ENCODE measurements at places on chromosomes 11 and 22.

- DNase-seq: no peak
Observed at GRCh38 chr11:111466615-111467014, 45.6 kb downstream of the BTG4 start.

DNA sequence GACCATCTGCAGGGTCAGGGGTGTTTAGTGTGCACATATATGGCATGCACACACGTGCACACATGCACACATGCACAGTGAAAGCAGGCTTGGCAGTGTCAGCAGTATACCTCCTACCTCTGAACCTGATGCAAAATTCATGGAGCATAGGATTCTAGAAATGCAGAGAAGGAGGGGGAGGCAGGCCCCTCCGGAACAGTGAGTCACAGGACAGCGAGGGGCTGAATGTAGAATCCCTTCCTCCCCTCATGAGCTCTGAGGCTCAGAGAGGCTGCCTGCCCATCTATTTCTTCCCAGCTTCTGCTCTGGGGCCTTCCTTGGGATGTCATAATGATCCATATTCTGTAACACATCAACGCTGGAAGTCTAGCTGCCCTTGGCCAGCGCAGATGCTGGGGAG, 66.7 kb upstream of the NECTIN1 start:
- DNase-seq: no peak

- no peak for DNase-seq
Observed at GRCh38 chr11:47863898-47864430, 15.8 kb upstream of the NUP160 start.

GRCh38 chr22:33005476-33005875, 52.7 kb downstream of the SYN3 start:
- DNase-seq: no peak

DNA sequence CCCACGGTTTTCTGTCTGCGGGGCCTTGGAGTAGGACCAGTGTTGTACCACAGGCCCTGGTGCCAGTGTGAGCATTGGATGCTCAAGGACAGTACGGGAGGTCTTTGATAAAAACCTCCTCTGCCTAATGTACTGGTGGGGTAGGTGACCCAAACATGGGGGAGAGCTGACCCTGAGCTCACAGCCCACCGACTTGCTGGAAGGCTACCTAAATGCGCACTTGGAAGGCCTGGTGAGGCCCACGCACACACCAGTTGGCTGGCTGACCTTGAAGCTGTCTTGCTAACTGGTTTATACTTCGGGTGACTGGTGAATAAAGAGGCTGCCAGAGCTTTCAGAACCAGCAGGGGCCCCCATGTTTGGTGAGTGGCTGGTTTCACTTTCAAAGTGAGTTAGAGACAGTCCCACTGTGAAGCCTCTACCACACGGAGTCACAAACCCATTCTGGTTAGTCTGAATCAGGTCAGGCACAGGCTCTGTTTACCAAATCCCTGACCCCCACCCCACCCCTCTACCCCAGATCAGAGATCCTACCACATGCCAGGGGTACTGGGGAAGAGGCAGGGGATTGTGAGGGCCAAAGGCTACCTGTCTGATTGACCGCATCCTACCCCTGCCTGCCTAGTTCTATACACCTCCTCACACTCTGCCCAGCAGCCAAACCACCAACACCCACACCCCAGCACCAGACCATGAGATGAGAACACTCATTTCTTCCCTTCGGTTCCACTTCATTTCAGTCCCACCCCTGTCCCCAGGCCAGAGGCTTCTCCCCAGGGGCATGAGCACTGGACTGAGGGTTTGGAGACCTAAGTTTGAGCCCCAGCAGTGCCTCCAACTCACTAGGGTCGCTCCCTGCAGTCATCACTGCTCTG, 12.7 kb upstream of the IL2RB start:
- no peak for DNase-seq

DNA sequence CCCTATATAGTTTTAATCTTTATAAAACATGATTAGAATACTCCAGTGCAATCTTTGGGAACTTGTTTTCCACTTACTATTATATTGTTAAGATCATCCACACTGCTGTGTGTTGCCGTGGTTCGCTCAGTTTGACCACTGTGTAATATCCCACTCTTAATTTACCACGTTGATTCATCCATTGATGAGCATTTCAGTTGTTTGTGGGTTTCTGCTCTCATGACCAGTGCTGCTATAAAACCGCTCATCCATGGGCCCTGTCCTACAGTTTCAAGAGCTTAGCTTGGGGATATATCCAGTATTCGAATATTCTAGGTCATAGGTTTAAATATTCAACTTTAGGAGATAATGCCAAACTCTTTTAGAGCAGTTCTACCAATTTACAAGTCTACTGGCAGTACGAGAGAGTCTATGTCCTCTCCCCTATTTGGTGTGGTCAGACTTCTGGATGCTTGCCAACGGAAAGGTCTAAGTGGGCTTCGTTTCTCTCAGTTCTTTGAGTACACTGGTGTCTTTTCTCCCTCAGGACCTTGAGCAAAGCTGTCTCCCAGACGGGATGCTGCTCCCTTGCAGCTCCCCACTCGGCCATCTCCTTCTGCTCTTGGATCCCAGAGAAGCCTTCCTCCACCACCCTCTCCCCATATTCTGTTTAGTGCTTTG, 94.9 kb upstream of the ALX4 start:
- DNase-seq: no peak

GRCh38 chr11:60786811-60787567, 1.9 kb downstream of the MS4A10 start:
- no peak for DNase-seq

DNA sequence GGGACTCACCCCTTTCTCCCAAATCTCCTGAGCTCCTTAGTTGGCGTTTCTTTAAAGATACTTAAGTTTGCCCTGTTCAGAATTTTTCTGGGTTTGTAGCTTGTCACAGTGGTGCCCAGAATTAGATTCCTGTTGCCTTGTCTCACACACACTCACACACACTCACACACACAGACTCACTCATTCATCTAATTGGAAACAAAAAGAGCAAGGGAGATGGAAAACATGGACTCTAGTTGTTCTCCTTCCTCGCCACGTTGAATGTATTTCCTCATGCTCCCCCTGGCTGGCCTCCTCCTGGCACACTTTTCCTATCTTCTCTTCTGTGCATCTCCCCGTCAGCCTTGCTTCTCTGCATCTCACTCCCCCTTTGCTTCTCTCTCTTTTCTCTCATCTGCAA, 752.3 kb downstream of the NTM start:
- DNase-seq: no peak

GRCh38 chr11:126949066-126949891, 51.3 kb downstream of the KIRREL3 start:
- peak; percentile 17 for DNase-seq

GRCh38 chr11:126989942-126990715, 10.4 kb downstream of the KIRREL3 start:
- DNase-seq: peak; percentile 24

GRCh38 chr11:118699506-118700220, 20.2 kb upstream of the TREH start:
- DNase-seq: peak; percentile 54

- DNase-seq: no peak
Observed at GRCh38 chr22:17587629-17588028, 24.3 kb downstream of the SLC25A18 start.

- no peak for DNase-seq
Observed at GRCh38 chr11:7981619-7982157, 5.4 kb upstream of the EIF3F start.

- no peak for DNase-seq
Observed at GRCh38 chr22:24099666-24100065, 81.6 kb upstream of the SUSD2 start.

- DNase-seq: no peak
Observed at GRCh38 chr11:72015511-72016061, 16.9 kb downstream of the IL18BP start.

DNA sequence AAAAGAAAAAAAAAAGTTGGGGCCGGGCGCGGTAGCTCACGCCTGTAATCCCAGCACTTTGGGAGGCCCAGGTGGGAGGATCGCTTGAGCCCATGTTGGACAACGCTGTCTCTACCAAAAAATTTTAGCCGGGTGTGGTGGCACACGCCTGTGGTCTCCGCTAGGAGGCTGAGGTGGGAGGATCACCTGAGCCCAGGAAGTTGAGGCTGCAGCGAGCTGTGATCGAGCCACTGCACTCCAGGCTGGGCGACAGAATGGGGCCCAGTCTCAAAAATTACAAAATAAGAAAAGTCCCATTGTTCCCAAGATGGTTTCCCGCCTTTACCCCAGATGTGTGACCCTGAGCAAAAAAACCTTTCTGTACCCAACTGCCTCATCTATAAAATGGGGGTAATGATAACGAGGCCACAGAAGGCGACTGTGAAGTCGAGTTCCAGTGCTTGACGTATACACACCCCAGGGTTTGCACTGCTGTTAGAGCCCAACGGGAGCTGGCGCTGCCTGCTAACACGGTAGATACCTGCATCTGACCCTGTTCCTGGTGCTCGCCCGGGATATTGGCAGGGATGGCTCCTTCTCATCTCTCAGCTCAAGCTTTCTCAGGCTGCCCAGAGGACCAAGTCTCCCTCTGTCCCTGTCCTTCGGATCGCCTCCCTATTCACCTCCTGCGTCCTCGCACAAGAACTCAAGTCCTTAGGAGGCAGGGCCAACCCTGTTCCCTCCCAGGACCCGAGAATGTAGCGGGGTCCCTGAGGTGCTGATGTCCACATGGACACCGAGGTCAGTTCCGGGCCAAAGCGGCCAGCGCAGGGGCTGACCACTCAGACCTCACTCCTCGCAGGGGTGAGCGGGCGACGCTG, 1.1 kb upstream of the RPLP2 start:
- no peak for DNase-seq

DNA sequence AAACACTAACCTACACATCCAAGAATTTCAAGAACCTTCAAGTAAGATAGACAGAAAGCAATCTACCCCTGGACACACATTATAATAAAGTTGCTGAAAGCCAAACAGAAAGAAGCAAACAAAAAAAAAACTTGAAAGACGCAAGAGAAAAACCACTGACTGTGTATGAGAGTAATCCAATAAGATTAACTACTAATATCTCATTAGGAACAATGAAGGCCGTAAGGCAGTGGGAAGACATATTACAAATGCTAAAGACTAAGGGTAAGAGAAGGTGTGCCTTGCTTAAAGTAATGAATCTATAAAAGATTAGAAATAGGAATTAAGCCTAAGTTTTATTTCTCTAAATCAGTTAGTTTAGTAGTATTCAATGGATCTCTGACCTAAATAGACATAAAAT, 1109.1 kb downstream of the JRKL start:
- DNase-seq: no peak
